ENCODE measurements at places on chromosomes 11 and 22. TPM values are rescaled to one million over a fixed set of nuclear protein-coding genes. Genes with fewer than 3 reads are reported as not detected.
A peak's percentile ranks its signal among the peaks of the same experiment; 100 is the strongest.

Gene CD3D
- 10.0 TPM for total RNA-seq

Gene HIC2
- 6.2 TPM for total RNA-seq

Gene NNMT
- total RNA-seq: 171 TPM

Gene OR4D5
- total RNA-seq: not detected

Gene BLID
- not detected for total RNA-seq

Gene THRSP
- total RNA-seq: 0.17 TPM

Gene OR2AG1
- not detected for total RNA-seq

Gene STK33
- total RNA-seq: 10.3 TPM

Gene IFITM1
- 76.1 TPM for total RNA-seq

Gene ATG2A
- 59.2 TPM for total RNA-seq

Gene SLC22A6
- not detected for total RNA-seq

GRCh38 chr22:30206944-30207343 is 39.6 kb downstream of the LIF start:
- H3K36me3 ChIP-seq: no peaks in the 10 kb centered on the region
- peaks cover 19% of the 10 kb centered on the region for H3K4me1 ChIP-seq
- H3K4me3 ChIP-seq: no peak overlapping the region
- no peaks in the 10 kb centered on the region for H3K27me3 ChIP-seq
- peak overlapping the region; percentile 64 for H3K27ac ChIP-seq

DNA sequence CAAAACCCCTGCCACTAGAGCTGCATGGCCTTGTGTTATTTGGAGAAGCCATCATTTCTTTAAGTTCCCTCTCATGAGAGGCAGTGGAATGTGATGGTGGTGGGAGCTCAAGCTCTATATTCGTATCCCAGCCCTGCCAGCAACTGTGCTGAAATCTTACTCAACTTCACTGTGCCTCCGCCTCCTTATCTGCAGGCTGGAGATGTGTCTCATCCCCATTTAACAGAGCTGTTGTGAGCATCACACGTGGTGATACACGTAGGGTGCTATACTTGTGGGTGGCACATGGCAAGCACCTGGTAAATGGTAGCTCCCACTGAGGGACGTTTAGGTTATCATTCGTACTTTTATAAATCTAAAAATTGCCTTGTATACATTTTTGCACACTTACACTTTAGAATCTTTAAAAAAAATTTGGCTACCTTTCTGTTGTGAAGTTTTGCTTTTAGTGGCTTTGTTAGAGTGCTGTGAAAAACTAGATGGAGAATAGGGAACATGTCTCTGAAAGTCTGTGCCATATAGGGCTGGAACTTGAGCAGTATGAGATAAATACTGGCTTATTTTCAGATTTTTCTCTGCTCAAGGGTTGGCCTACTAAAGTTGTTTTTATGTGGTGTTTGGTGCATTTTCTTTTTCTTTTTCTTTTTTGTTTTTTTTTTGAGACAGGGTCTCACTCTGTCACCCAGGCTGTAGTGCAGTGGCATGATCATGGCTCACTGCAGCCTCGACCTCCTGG is 23.2 kb downstream of the TNRC6B start:
- H3K4me1 ChIP-seq: peaks cover 47% of the 10 kb centered on the region
- no peak overlapping the region for H3K27ac ChIP-seq
- H3K27me3 ChIP-seq: no peaks in the 10 kb centered on the region
- H3K4me3 ChIP-seq: no peak overlapping the region
- no peak for DNase-seq
- no peaks in the 10 kb centered on the region for H3K36me3 ChIP-seq

DNA sequence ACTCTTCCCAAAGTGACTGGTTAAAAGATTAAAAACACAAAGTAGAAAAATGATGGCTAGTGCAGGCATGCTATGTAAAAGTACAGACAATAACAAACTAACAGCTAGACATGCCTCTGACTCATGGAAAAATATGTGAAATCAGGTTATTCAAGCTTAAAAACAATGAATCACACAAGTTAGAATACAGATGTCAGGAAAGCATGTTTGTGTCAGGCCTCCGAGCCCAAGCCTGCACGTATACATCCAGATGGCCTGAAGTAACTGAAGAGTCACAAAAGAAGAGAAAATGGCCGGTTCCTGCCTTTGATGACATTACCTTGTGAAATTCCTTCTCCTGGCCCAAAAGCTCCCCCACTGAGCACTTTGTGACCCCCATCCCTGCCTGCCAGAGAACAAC is 110.1 kb downstream of the NOX4 start:
- no peaks in the 10 kb centered on the region for H3K27me3 ChIP-seq
- H3K27ac ChIP-seq: no peak overlapping the region
- DNase-seq: no peak
- no peak overlapping the region for H3K4me3 ChIP-seq
- H3K36me3 ChIP-seq: no peaks in the 10 kb centered on the region
- no peaks in the 10 kb centered on the region for H3K4me1 ChIP-seq

GRCh38 chr11:3091846-3092602 is 34.8 kb upstream of the CARS1 start:
- H3K4me1 ChIP-seq: peaks cover 26% of the 10 kb centered on the region
- no peak overlapping the region for H3K27ac ChIP-seq

DNA sequence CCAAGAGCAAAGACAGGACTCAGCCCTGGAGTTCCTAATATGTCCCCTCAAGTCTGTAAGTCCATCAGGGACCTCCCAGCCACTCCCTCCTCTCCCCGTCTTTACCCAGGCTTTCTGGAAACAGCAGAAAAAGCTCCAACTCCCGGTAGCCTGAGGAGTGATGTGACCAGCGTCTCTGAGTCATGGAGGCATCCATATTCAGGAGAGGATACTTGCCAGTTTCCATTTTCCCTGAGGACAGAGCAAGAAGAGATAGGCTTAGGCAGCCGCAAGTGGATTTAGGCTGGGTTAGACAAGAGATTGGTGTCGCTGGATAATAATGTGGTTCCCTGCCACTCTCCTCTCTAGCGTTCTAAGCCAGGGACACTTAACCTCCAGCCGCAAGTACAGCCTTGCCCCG is 206.6 kb downstream of the GRIK4 start:
- H3K4me1 ChIP-seq: no peaks in the 10 kb centered on the region
- H3K27me3 ChIP-seq: no peaks in the 10 kb centered on the region
- H3K27ac ChIP-seq: no peak overlapping the region
- no peak overlapping the region for H3K4me3 ChIP-seq
- H3K36me3 ChIP-seq: no peaks in the 10 kb centered on the region
- DNase-seq: no peak

GRCh38 chr11:45176996-45177395 is 30.6 kb downstream of the PRDM11 start:
- peaks cover 12% of the 10 kb centered on the region for H3K4me1 ChIP-seq
- no peak overlapping the region for H3K27ac ChIP-seq
- DNase-seq: no peak
- peaks cover 4% of the 10 kb centered on the region for H3K27me3 ChIP-seq
- no peaks in the 10 kb centered on the region for H3K36me3 ChIP-seq

- no peak overlapping the region for H3K4me3 ChIP-seq
- no peaks in the 10 kb centered on the region for H3K4me1 ChIP-seq
- H3K36me3 ChIP-seq: no peaks in the 10 kb centered on the region
- H3K27me3 ChIP-seq: no peaks in the 10 kb centered on the region
Observed at GRCh38 chr11:44008698-44009097, 39.1 kb upstream of the ACCSL start.

- H3K4me3 ChIP-seq: no peak overlapping the region
- DNase-seq: no peak
Observed at GRCh38 chr11:116515664-116516184, 257.1 kb downstream of the BUD13 start.

GRCh38 chr22:40889116-40889515 is 27.2 kb upstream of the DNAJB7 start:
- H3K4me3 ChIP-seq: no peak overlapping the region
- H3K36me3 ChIP-seq: peaks cover 3% of the 10 kb centered on the region
- no peaks in the 10 kb centered on the region for H3K27me3 ChIP-seq
- no peaks in the 10 kb centered on the region for H3K4me1 ChIP-seq
- DNase-seq: no peak

DNA sequence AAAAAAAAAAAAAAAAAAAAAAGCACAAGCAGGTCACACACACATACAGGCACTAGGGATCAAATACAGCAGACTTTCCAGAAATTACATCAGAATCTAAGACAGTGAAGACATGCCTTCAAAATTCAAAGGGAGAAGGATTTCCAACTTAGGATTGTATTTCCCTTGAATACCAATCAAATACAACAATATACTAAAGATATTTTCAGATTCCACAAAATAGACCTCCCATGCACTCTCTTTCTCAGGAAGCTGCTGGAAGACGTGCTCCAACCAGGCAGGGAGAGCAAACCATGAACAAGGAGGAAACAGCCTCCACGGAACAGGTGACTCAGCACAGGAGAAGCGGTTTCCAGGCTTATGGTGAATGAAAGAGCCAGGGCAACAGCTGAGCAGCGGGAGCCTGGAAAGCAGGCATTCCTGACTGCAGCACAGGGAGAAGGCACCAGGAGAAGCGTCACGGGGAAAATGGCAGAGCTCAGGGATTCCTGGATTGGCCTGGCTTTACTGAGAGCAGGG is 32.0 kb downstream of the TMEM184B start:
- H3K27me3 ChIP-seq: no peaks in the 10 kb centered on the region
- no peak overlapping the region for H3K27ac ChIP-seq
- H3K4me3 ChIP-seq: no peak overlapping the region

- no peaks in the 10 kb centered on the region for H3K27me3 ChIP-seq
- no peaks in the 10 kb centered on the region for H3K36me3 ChIP-seq
- no peaks in the 10 kb centered on the region for H3K4me1 ChIP-seq
- H3K27ac ChIP-seq: no peak overlapping the region
Observed at GRCh38 chr11:74669211-74670160, 61.7 kb downstream of the CHRDL2 start.

DNA sequence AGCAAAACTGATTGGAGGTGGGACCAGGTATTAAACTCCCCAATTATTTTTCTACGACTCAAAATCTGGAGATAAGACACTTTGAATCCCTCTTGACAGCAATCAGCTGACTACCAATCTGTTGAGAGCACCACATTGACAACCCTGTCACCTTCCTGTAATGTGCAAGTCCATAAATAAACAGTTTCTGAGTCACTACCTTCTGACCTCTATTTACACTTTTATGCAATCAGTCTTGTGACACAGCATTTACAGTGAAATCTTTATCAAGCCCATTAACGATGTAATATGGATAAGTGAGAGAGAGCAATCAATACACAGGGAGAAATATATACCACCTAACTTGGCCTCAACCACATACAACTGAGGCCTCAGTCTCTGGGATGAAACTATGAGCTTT is 283.7 kb upstream of the ANO5 start:
- no peak overlapping the region for H3K27ac ChIP-seq
- no peak overlapping the region for H3K4me3 ChIP-seq
- DNase-seq: no peak
- no peaks in the 10 kb centered on the region for H3K36me3 ChIP-seq

GRCh38 chr11:6431861-6432260 is 8.9 kb downstream of the HPX start:
- DNase-seq: no peak
- H3K36me3 ChIP-seq: no peaks in the 10 kb centered on the region
- H3K4me3 ChIP-seq: no peak overlapping the region
- no peaks in the 10 kb centered on the region for H3K27me3 ChIP-seq

DNA sequence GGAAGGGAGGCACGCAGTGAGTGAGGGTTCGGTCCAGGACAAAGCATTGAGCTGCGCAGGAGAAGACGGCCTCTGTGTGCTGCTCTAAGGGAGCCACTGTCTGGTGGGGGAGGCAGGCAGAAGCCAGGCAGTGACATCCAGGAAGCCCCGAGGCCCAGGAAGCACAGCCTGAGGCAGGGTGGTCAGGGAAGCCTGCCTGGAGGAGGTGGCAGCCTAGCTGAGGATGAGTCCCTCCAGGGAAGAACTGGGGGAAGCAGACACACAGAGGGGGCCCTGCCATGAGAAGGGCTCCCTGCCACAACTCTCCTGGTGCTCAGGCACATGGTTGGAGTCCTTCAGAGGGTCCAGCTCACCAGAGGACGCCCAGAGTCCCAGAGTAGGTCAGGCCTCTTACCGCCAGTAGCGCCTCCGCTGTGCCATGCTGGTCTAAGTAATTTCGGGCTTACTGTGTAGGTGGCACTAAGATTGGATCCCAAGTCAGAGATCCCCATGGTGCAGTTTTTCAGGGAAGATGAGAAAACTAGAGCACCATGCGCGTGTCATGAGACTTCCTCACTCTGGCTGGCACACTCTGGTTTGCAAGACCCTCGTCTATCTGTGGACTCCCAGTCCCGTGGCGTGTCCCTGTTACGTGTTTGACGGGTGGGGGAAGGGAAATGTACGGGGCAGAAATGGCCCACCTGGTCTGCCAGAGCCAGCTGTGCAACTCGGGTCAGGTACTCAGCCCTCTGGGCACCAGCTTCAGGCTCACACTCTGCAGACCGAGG is 887.2 kb downstream of the BRD1 start:
- DNase-seq: no peak
- H3K36me3 ChIP-seq: no peaks in the 10 kb centered on the region
- H3K27me3 ChIP-seq: no peaks in the 10 kb centered on the region
- H3K4me1 ChIP-seq: no peaks in the 10 kb centered on the region
- H3K4me3 ChIP-seq: no peak overlapping the region
- H3K27ac ChIP-seq: no peak overlapping the region

- DNase-seq: no peak
- H3K27me3 ChIP-seq: no peaks in the 10 kb centered on the region
- no peaks in the 10 kb centered on the region for H3K4me1 ChIP-seq
Observed at GRCh38 chr22:43532301-43533155, 120.7 kb downstream of the MPPED1 start.

- no peak overlapping the region for H3K4me3 ChIP-seq
- H3K27me3 ChIP-seq: no peaks in the 10 kb centered on the region
- H3K27ac ChIP-seq: peak overlapping the region; percentile 79
- H3K36me3 ChIP-seq: no peaks in the 10 kb centered on the region
- peaks cover 29% of the 10 kb centered on the region for H3K4me1 ChIP-seq
- no peak for DNase-seq
Observed at GRCh38 chr11:72807021-72807693, 7.1 kb upstream of the ATG16L2 start.

- H3K4me1 ChIP-seq: peaks cover 4% of the 10 kb centered on the region
- H3K27me3 ChIP-seq: no peaks in the 10 kb centered on the region
- peaks cover 33% of the 10 kb centered on the region for H3K36me3 ChIP-seq
- no peak overlapping the region for H3K4me3 ChIP-seq
Observed at GRCh38 chr22:23313791-23314567, 133.7 kb downstream of the BCR start.

GRCh38 chr11:36098087-36098486 is 154.2 kb downstream of the LDLRAD3 start:
- no peak for DNase-seq
- H3K27ac ChIP-seq: no peak overlapping the region
- H3K4me3 ChIP-seq: no peak overlapping the region
- H3K4me1 ChIP-seq: no peaks in the 10 kb centered on the region
- no peaks in the 10 kb centered on the region for H3K36me3 ChIP-seq
- no peaks in the 10 kb centered on the region for H3K27me3 ChIP-seq
